ENCODE measurements at places on chromosomes 4 and X.

DNA sequence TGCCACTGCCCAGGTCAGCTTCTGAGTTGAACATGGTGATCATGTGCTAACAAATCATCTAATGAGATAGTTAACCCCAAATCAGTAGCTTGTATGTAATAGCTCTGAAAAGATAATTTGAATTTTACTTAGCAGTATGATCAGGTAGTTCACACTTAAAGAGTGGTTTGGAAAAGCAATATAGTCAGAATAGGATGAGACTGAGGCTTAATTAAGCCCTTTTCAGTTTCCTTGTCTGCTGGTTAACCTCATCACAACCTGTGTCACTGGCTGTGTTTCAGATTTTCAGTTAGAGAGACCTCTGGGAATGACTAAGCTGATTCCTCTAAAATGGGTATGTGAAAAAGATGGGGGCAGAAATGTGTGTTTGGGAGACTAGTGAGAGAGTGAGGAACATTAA lies 38.1 kb downstream of the GPR174 start:
- no peak for DNase-seq

DNA sequence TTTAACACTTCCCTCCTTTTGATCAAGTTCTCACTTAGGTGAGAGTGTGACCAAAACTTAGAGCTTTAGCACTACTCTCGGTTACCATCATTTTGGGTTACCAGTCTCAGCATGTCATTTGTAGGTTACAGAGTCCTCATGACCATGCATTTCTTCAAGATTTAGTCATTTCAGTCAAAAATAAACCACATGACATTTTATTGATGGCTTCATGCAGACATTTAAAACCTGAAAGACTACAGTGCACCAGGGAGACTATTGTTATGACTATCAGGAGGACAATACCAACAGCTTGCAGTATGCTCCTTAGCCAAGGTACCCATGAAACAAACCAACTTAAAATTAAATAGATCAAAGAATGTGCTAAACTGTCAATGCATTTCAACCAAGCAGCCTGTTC lies 498.1 kb upstream of the FSTL5 start:
- DNase-seq: no peak

- peak; percentile 50 for DNase-seq
Observed at GRCh38 chrX:48971249-48972219, at the start of gene KCND1. TSS of gene KCND1 (minus strand) at chrX:48971844. CDS start at chrX:48970271, 1,573 bp downstream.

GRCh38 chr4:125315576-125316400 lies 1.0 kb downstream of the FAT4 start:
- no peak for DNase-seq

- DNase-seq: no peak
Observed at GRCh38 chrX:42149281-42149680, 225.9 kb upstream of the CASK start.

GRCh38 chr4:184384056-184384809 lies 90.1 kb downstream of the IRF2 start:
- DNase-seq: peak; percentile 20

DNA sequence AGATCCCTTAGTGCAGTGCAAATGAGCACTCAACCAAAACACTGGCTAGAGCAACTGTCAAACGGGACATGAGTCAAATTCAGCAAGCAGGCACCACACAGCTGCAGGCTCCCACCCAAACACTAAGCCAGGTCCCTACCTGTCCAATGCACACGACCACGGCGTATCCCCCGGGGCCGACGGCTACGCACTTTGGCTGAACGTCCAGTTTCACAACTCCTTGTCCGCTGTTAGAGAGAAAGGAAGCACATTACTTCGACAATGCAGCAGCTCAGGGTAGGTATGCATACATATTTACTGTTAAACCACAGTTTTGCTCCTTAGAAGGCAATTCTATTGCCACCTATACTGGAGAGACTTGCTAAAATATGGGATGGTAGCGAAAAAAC lies 35.4 kb downstream of the WDR1 start:
- no peak for DNase-seq

DNA sequence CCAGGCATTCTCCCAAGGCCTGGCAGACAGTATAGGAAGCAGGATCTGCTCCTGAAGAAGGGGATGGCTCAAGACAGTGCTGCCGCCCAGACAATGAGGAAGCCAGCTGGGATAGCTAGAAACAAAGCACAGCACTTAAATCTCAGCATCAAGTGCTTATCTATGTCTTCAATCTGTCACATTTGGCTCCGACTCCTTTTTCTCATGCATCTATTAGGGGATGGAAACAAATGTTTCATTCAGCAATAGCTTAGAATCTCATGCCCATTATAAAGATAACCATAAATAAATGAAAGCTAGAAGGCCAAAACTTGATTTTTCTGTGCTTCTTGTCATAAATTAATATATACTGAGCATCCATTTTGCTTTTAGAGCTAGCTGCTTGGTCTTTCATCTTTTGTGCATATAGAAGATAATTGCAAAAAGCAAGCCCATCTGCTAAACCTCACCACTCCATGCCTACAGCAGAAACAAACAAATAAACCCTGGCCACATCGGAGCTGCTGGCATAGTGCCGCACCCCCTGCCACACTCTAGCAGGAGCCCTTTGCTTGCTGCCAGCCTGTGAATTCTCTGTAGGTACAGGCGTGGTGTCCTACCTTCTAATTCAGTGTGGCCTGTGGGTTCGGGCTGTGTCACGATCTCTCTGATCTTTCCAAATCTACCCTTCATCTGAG lies 75.9 kb downstream of the AASDH start:
- DNase-seq: peak; percentile 68

DNA sequence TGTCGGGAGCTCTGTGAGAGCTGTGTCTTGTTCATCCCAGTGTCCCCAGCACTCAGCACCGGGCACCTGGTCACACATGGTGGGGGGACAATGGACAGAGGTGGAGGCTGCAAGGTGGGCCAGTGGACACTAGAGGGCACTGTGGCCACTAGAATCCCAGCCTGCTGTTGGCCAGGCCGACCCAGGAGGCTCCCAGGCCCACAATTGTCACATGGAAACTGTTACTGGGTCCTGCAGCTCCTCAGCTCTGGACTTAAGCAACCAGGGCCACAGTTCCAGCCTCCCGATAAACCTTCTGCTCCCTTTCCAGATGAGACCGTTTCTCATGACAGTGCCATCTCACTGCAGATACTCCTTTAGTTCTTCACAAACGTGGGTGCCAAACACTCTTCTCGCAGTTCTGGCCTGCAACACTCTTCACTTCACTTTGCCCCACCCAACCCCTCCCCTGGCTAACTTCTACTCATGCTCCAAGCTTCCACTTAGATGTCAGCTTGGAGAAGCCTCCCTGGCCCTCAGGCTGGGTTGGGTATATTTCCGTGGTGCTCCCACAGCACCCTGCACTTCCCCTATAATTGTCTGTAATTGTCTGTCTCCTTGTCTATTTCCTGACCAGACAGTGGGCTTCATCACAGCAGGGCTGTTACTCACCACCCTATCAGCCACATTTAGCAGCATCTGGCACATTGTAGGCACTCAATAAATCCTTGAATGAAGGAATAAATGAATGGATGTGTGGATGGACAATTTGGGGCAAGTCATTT lies 3.5 kb upstream of the IQSEC2 start:
- DNase-seq: peak; percentile 77

- no peak for DNase-seq
Observed at GRCh38 chr4:79232540-79232939, 93.3 kb downstream of the NAA11 start.

DNA sequence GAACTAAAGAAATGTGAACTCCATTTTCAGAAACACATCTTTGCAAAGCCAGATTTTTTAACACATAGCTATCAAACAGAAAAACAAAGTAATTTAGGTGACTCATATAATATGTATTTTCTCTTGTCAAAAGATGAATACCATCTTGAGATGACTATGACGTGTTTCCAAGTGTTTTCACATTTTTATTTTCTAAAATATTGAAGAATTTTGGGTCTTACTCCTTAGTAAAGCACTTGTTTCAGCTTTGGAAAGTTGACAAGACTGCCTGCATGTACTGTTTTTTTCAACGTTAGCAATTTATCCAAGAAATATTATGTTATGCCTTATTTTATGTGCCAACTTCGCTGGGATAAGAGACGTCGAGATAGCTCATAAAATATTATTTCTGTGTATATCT lies 733.9 kb upstream of the EPHA5 start:
- no peak for DNase-seq

DNA sequence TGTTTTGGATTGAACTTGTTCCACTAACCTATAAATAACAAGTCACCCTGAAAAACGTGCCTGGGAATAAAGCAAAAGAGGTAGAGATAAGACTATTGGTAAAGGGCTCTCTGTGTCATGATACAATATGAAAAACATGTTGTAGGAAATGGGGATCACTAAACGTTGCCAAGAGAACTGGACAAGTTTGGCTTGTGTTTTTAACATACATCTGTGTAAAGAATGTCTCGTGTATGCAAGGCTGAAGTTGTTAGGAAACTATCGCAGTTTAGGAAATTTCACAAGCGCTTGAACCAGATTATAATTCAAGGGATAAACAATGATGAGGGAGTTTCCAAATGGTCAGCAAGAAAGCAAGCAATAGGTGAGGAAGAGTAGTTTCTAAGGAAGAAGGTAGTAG lies 655.8 kb downstream of the PCDH7 start:
- DNase-seq: no peak

DNA sequence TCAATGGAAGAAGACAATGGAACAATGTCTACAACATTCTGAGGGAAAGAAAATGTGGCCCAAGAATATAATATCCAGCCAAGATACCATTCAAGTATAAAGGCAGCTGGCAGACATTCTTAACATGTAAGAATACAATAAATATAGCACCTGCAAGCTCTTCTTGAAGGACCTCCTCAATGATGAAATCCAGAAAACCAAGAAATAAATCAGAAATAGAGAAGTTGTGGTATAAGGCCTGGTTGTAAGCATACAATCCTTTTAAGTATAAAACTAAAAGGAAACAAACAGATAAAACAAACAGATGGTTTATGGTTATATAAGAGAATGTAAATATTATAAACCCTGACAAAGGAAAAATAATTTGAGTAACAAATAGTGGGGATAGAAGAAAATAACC lies 33.4 kb downstream of the SYTL4 start:
- no peak for DNase-seq

DNA sequence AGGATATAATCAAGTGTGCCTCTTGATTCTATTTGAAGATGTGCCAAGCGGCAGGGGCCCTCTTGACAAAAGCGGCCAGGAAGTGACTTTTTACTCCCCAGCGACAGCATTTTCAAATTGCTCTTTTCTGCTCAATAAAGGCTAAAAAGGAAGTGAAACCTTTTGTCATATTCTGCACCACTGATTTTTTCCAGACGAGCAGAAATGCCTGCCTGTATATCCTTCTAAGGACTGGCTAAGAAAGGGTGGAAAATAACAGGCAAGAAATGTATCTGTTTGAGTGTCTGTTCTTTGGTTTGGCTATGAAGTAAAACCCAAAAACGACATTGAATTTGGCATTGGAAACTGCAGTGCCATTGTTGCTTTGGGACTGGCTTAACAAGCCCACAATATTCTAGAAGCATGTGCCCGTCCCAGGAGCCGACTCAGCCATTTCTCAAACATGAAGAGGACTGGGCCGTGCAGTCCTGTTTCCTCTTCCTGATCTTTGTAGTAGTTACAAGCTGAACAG lies 25.4 kb downstream of the TMSB4X start:
- DNase-seq: no peak

DNA sequence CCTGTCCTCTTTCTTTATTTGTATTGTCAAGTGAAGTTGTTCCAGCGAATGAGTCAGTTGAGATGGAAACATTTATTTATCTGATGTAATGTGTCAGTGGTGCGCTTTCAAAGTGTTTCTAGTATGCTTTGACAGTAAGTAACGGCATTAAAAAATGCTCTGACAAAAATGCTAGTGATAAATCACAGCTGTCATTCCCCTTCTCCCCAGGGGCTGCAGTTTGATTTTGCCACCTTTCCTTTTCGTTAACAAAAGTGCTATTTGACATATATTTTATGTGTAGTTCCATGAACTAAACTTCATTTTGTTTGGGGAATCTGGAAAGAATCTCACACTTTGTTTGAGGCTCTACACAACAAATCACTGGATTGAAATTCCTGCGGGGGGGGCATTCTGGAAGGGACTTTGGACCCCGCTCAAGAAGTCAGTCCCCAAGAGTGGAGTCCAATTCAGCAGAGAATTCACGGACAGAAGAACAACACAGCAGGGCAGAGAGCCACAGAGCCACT lies 7.6 kb upstream of the TBC1D19 start:
- DNase-seq: no peak

GRCh38 chr4:91422011-91422410 lies 881.8 kb upstream of the GRID2 start:
- DNase-seq: no peak

DNA sequence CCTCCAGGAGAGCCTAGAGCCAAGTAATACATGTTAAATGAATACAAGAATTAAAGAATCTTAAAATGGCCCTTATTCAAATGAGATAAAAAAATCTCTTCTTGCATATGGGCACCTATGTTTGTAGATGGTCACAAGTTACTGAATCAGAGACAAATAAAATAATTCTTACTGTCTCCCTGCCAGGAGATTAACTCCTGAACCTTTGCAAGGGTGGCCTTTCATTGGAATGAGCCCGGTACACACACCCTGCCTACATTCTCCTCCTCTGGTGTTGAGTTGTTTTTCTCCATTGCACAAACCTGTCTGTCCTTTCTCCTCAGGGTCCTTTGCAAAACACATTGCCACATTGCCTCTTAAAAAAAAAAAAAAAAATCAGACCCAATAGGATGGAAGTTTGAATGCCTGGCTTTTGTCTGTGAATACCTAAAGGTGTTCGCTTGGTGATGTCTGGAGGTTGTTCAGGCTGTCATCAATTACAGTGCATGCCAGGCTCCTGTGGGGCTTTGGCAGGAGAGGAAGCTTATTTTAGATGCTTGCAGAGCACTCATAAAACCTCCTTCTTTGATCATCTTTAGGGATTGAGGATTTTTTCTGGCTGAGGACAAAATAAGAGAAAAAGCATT lies 8.3 kb upstream of the TMEM154 start:
- DNase-seq: peak; percentile 9

GRCh38 chrX:152428120-152428519 lies 23.0 kb downstream of the GABRA3 start:
- no peak for DNase-seq

DNA sequence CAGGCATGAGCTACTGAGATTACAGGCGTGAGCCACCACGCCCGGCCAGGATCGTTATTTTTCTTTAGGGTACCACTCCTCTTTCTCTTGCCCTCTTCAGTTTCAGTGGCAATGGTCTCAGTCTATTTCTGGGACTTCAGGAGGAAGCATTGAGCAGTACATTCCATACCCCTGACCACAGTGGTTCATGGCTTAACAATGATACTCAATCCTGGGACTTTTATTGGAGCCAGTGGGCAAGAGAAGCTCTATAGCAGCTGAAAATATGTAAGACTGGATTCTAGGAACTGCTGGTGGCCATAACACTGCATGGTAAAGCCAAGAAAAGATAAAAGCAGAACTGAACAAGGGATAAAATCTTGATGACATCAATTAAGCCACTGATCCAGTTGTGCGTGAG lies 5.8 kb upstream of the CCNA2 start:
- no peak for DNase-seq

- no peak for DNase-seq
Observed at GRCh38 chrX:38293741-38294140, 33.6 kb downstream of the RPGR start.

- DNase-seq: no peak
Observed at GRCh38 chr4:180932370-180933001, 1310.7 kb upstream of the TENM3 start.
